Right cardiac atrium (tissue), 5 donors: ENCODE measurements at places on chromosomes 2 and 18.

DNA sequence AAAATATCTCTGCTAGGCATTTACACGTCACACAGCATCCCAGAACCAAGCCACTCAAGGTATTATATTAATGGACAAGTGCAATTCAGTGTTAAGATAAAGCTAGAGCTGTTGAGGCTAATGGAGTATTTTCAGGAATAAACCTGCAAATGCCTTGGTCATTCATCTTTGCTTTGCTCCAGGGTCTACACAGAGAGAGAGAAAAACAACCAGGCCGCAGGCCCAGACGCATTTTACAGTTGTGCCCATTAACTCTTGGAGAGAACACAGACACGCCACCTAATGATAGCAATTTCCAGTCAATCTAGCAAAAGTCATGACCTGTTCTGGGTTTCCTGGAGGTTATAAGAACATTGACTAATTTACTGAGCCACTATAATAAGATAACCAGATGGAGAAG, 829.3 kb downstream of the LRRTM4 start:
- no peak for DNase-seq

DNA sequence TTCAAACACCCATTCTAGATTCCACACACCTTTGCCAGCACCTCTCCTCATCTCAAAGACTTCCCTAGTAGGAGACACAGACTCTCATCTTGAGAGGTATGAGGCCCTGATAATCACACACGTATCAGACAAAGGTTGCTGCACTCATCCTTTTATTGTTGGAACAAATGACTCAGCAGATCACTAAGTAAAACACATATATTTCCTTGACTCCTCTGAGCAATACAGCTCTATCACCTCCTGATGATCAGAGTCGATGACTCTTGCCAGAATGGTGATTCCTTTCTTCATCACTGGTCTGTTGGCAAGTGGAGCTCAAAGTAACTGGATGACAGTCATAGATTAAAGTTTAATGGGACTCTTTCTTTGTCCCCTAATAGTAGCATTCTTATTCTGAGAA, 1049.2 kb upstream of the ZEB2 start:
- no peak for DNase-seq

DNA sequence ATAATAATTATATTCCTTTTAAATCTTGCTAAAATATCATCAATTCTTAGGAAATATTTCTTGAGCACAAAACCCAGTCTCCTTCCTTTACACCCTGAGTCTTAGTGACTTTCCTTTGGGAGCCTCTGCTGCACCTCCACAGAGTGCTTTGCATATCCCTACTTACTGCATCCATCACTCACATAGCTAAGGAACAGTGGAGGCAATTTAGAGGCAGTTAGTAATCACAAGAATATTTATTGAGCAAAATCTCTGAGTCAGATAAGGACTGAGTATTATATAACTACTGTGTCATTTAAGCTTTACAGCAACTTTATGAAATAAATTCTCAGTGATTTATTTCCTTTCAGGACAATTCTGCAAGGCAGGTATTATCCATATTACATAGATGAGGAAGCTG, 327.7 kb downstream of the TMX3 start:
- no peak for DNase-seq

GRCh38 chr2:95009412-95009811, 16.1 kb upstream of the MAL start:
- no peak for DNase-seq

GRCh38 chr18:54772056-54772455, 56.2 kb upstream of the RAB27B start:
- DNase-seq: no peak
